Activated naive CD4-positive, alpha-beta T cell (primary cell): ENCODE measurements at places on chromosomes 6 and 20.

DNA sequence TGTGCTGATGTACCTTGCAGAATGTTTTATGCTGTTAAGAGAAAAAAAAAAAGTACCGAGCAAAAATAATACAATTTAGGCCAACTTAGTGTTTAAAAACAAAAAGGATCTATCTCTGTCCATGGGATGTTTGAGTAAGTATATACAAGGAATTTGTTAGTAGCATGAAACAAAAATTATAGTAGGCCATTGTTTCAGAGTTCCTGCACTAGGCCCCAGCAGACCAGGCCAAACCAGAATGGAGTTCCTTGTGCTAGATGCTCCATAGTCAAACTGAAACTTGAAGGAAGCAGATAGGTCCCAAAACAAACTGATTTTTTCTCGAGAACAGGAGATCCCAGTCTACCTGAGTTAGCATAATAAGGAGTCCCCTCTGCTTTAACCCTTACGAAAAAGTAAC lies 72.5 kb downstream of the SNX9 start:
- no peak for DNase-seq

GRCh38 chr6:108737594-108738546 lies 110.4 kb upstream of the ARMC2 start:
- DNase-seq, result no peak

- no peak for DNase-seq
Measured at GRCh38 chr6:15356179-15356578, 110.3 kb downstream of the JARID2 start.

GRCh38 chr6:47239546-47239945 lies 70.2 kb downstream of the TNFRSF21 start:
- no peak for DNase-seq

DNA sequence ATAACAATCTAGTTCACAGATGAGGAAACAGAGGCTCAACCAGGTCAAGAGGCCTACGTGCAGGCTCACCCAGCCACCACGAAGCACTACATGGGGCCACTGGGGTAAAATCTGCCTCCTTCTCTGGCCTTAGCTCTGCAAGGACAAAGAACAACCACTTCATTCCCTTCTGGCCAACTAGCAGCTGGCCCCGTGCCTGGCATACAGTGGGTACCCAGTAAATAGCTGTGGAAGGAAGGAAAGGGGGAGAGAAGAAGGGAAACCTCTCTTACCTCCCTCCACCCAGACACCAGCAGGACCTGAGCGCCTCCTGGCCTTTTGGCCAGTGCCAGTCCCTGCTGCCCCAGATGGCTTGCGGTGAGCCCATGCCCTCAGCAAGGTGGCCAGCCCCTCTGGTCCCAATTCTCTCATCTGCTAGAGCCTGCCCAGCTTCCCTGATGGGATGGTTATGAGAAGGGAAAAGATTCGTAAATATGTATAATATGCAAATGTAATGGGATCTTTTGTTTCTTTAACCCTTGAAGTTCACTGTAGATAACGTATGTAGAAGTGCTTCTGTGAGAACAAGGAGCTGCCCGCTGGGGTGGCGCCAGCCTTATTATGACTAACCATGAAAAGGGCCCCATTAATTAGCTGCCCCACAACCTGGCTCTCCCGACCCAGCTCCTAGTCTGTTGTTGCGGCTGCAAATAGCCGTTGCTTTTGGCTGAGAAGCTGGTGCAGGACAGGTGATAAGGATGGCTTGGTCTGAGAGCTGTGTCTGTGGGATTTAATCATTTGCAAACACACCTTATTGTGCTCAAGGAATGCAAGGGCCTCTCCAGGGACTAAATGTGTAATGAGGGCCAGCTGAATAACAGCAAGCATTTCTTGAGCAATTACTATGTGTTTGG lies 62.0 kb downstream of the DLGAP4 start:
- DNase-seq, result no peak

DNA sequence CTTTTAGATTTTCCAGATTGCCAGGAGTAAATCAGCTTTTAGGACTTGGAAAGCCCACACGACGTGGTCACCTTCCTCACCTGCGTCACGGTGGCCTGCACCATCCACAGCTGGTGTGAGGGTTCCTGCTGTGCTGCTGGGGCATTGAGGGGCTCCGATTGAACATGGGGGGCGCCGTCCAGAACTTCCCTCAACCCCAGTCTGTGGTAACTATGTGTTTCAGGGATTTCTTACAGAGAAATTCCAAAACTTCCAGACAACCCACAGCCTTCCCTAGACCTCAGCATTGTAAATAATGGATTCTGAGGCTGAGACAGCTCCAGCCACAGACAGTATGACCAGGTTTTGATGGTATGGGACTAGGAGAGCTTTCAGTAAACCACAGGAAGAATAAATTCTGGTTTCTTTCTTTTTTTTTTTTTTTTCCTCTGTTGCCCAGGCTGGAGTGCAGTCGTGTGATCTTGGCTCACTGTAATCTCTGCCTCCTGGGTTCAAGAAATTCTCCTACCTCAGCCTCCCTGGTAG lies 46.7 kb upstream of the IRF4 start:
- no peak for DNase-seq

GRCh38 chr20:39785252-39785917 lies 823.2 kb downstream of the DHX35 start:
- no peak for DNase-seq

DNA sequence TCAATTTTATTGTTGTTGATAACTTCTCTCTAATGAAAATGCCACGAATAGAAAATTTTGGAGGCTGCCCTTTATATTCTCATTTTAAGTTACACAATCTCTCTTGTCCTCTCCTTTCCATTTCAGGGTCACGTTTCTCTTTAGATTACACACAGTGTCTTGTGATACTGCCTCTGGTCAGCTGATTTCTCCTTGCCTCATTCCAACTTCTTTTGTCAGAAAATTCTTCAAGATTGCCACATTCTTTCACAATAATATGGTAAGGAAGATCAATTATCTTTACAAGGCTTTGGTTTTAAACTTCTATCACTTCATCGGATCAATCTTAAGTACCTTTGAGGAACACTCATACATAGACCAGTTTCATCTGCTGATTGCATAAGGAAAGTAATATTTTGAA lies 370.3 kb downstream of the RFPL4B start:
- DNase-seq, result no peak

DNA sequence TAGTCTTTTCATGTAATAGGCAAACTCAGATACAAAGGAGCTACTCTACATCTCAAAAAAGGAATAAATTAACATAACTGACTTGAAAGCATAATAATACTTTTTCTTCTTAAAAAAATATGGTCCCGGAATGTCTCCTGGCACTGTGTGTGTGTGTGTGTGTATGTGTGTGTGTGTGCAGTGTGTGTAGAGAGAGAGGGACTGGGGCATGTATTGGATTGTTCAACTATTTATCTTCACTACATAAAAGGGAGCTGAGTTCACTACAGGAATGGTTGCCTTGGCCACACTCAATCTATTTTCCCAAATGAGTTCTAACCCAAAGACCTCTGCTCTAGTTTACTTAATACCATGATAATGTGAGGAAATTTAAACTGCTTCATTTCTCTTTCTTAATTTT lies 51.1 kb downstream of the B3GAT2 start:
- DNase-seq, result no peak

DNA sequence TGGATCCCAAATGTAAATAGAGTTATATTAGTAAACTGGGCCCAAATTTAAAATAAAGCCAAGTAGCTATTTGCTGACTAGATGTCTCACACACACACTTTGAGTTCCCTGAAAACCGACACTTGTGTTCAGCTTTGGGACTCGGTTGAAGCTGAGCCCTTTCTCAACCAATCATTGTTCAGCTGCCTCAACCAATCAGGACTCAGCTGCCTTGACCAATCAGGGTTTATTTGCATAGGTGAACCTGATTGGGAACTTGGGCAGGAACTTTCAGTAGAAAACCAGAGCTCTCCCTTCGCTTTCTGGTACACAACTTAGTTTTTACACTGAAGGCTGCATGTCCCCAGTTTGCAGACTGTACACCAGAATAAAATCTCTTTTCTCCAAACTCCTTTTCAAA lies 301.7 kb downstream of the FOXA2 start:
- no peak for DNase-seq

- no peak for DNase-seq
Measured at GRCh38 chr20:4795394-4795793, 73.7 kb downstream of the PRND start.

- DNase-seq, result no peak
Measured at GRCh38 chr6:39420300-39421265, 98.1 kb upstream of the KCNK16 start.

GRCh38 chr6:11264100-11264499 lies 31.6 kb upstream of the NEDD9 start:
- DNase-seq, result no peak

DNA sequence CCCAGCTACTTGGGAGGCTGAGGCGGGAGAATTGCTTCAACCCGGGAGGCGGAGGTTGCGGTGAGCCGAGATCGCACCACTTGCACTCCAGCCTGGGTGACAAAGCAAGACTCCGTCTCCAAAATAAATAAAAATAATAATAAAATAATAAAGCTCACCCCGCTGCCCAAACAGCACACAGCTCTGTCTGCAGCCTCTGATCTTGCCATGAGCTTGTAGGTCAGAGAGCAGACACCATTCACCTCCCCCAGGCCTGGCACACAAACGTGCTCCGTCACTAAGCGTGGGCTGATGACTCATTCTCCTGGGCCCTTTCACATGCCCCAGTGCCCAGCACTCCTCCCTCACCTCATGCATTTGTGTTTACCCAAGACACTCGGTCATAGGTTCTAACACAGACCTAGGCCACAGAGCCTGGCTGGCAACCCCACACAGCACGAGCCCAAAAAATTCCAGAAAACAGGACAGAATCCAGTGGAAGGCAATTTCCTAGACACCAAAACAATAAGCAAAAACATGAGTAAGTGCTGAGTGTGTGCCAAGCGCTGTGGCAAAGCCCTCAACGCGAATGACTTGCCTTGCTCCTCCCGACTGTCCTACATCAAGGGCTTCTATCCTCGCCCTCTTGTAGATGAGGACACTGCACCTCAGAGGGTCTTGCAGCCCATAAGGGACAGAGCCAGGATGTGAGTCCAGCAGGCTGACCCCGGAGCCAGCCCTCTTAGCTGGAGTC lies 18.0 kb downstream of the ATP9A start:
- DNase-seq, result no peak

- DNase-seq, result no peak
Measured at GRCh38 chr20:16615199-16615598, 42.0 kb upstream of the KIF16B start.

- DNase-seq, result no peak
Measured at GRCh38 chr6:164216368-164216767, 801.9 kb downstream of the QKI start.

- DNase-seq, result no peak
Measured at GRCh38 chr6:9040718-9041117, 605.4 kb upstream of the SLC35B3 start.

DNA sequence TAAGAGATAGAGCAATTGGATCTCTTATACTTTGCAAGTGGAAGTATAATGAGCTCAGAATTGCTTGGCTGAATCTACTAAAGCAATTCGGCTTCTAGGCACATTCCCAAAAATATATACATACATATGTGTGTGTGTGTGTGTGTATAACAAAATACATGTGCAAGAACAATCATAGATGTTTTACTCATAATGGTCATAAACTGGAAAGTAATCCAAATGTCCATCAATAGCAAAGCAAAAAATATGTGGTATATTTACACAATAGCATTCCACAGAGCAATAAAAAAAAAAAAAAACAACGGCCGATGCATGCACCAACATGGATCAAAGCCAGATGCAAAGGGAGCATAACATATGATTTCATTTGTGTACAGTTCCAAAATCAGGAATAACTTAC lies 707.9 kb downstream of the RFPL4B start:
- DNase-seq, result no peak

GRCh38 chr6:19866173-19866984 lies 29.2 kb downstream of the ID4 start:
- no peak for DNase-seq

DNA sequence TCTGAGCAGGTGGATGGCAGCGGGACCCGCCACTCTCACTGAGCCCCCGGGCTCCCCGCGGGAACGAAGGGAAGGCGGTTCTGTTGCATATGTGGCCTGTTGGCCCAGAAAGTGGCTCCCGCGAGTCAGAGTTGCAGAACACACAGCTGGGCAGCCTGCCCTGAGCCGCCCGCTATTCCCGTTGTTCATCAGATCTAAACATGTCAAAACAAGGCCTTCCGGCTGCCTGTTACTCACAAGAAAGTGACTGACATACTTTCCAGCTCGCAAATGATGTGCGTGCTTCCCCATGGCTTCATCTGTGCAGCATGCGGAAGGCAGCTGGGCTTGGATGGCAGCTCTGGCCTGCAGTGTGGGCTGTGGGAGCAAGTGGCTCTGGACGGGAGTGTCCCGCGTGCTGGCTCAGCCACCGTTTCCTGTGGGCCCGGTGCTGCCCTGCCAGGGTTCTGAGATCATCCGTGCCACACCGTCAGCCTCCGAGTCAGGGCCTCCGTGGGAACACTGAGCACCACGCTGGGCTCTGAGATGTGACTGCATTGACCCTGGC lies 227.3 kb downstream of the ERMARD start:
- DNase-seq, result no peak

- DNase-seq, result no peak
Measured at GRCh38 chr6:18004256-18004985, 17.0 kb upstream of the KIF13A start.

DNA sequence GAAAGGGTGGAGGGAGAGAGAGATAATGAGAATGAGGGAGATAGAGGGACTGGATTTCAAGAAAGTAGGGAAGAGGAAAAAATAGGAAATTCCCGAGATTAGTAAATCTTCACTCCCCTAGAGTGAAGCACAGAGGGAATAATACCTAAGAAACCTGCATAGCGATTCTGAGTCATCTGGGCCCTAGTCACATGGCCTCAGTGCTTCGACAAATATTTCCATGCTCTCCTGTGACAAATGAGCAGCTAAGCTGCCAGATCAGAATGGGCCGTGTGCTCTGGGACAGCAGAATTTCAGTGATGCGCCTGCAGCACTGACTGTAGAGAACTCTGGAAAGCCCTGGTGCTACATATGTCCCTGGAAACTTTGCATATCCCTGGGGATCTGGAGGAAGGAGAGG lies 48.6 kb upstream of the GRIK2 start:
- no peak for DNase-seq
